ENCODE measurements at places on chromosomes 11 and 22. TPM values are rescaled to one million over a fixed set of nuclear protein-coding genes. Genes with fewer than 3 reads are reported as not detected.

DNA sequence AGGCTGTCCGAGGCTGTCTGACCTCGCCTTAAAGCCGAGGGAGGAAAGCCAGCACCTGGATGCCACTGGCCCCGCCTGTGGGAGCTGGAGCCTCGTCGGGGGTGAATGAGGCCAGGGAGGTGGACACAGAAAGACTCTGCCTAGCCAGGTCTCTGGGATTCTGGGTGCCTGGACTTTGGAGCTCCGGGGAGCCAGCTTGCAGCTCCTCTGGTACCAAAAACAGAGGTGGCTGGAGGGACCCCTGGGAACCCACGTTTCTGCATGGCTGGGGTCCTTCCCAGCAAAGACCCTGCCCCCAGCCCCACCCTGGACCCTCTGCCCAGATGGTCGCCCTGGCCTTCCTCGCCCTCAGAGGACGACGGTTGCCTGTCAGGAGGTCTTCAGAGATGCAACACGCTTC, 239.7 kb downstream of the BRD1 start:
- no peak for DNase-seq

GRCh38 chr11:93652161-93652597, 9.3 kb upstream of the CEP295 start:
- peak; percentile 53 for DNase-seq

DNA sequence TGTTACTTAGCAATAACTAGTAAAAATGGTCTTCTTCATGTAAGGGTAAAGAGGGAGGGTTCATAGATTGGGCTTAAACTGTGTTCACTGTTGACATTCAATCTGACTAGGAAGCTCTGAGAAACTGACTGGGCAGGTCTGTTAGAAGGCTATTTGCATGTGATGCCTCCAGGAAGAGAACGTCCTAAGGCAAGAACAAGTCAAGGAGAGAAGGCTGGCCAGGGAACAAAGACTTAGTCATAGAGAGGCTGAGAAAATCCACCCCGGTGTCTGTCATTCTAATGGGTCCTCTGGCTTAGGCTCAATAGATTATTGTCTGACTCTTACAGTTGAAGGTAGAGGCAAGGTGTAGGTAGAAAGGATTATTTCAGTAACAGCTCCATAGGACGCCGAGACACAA, 50.3 kb upstream of the CD44 start:
- no peak for DNase-seq

DNA sequence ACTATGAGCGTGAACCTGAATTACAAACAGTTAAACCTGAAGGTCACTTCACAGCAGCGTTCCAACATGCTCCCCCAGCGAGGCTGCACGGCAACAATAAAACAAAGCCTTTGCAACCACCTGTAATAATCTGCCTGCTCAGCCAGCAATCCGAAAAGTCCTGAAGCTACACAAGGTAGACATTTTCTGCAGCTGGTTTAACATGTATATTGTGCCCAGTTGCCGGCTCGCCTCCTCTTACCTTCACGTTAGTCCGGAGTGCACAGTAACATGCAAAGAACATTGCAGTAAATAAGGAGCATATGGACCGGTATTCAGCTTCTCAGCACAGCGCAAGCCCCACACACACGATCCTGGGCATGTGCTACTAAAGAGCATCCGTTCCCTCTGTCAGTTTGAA, 704.3 kb downstream of the DLG2 start:
- DNase-seq: peak; percentile 13

DNA sequence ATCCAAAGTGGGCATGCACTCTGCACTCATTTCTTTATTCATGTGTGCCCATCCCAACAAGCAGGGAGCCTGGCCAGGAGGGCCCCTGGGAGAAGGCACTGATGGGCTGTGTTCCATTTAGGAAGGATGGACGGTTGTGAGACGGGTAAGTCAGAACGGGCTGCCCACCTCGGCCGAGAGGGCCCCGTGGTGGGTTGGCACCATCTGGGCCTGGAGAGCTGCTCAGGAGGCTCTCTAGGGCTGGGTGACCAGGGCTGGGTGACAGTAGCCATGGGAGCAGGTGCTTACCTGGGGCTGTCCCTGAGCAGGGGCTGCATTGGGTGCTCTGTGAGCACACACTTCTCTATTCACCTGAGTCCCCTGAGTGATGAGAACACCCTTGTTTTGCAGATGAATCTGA, 129.3 kb upstream of the B3GAT1 start:
- no peak for DNase-seq

ZNF74 gene
- 12.6 TPM for total RNA-seq

OR5P2 gene
- total RNA-seq: not detected
